ENCODE measurements at places on chromosomes 13 and 19. TPM values are rescaled to one million over a fixed set of nuclear protein-coding genes. Genes with fewer than 3 reads are reported as not detected.

DNA sequence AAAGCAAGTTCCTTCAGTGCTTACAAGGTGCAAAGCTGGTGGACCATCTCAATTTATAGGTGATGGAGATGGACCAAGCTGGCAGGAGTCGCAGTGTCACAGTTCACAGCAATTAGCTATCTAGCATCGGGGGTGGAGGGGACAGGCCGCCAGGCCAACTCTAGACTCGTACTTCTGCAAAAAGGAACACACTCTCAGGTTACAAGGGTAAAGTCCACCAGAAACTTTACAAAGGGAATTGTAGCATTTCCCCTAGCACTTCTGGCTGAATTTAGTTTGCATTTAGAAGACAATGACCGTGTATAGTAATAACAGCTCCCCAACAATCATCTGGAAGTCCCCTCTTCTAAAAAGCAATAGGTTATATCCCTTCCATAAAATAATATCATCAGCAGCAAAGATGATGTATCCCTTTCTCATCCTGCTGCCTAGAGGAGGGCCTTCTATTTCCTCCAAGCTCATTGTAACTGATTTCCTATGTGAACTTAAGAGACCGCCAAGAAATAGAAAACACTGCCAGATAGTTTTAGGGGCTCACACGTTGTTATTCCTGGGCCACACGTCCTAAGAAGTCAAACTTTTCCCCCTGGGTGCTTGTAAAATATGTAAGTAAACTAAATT, 8.5 kb upstream of the DOCK9 start:
- no peak for DNase-seq

DNA sequence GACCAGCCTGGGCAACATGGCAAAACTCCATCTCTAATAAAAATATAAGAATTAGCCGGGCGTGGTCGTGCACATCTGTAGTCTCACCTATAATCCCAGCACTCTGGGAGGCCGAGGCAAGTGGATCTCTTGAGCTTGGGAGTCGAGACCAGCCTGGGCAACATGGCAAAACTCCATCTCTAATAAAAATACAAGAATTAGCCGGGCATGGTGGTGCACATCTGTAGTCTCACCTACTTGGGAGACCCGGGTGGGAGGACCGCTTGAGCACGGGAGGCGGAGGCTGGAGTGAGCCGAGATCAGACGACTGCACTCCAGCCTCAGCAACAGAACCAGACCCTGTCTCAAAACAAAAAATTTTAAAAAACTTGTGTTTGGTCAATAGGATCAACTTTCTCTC, 7.7 kb downstream of the SLC25A30 start:
- no peak for DNase-seq

DNA sequence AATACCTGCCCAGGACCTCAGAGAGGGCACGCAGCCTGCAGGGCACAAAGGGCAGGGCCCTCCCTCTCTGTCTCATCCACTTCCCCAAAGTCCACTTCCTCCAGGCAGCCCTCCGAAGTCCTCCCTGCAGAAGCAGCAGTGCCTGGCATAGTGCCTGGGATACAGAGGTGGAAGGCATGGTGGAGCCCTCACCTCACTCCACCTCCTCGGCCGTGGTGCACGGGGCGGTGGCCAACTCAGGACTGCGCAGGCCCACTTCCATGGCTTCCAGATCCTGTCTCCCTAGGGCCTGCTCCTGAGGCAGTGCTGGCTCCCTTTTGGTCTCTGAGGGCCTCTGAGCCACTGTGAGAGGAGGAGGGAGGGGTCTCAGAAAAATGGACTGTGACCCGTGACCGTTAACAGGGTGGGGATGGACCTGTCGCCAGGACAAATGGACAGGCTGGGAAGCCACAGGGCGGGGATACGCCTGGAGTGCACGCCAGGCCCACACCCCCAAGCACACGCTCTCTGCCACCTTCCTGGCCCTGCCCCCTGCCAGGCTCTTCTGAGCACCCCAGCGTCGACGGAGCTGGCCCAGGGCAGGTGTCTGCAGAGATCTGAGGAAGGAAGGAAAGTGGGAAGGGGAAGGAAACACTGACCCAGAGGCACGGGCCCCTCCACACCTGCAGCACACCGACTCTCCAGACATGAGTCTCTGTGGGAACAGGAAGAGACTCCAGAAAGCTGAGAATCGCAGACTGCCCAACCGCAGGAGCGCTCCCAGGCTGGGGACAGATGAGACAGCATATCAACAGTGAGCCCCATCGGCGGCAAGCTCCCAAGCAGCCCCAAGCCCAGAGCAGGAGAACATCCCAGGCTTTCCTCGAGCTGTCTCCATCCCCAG, 8.4 kb downstream of the REXO1 start:
- DNase-seq = no peak

DNA sequence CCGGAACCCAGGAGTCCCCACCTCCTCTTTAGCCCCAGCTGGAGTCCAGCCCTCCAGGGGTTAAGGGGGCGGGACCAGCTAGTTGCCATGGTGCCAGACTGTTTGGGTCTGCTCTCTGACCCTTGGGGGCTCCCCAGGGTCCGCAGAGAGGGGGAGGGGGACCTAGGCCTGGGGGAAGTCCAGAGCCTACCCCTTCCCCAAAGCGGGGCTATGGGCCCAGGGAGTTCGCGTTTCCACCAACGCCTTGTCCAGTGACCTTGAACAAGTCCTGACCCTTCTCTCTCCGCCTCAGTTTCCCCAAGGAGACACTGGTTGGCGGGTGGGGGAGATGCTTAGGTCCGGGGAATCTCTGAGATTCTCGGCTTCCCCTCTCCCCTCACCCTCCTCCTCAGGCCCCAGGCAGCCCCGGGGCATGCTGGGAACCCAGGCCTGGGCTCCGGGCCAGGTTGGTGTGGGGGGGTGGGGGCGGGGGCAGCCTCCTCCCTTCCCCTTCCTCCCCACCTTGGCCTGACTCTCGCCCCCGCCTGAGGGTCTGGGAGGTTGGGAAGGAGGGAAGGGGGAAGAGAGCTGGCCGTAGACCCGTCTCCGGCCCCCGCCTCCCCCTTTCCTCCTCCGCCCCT, 2.6 kb upstream of the SPACA6 start:
- DNase-seq = peak; percentile 82

DNA sequence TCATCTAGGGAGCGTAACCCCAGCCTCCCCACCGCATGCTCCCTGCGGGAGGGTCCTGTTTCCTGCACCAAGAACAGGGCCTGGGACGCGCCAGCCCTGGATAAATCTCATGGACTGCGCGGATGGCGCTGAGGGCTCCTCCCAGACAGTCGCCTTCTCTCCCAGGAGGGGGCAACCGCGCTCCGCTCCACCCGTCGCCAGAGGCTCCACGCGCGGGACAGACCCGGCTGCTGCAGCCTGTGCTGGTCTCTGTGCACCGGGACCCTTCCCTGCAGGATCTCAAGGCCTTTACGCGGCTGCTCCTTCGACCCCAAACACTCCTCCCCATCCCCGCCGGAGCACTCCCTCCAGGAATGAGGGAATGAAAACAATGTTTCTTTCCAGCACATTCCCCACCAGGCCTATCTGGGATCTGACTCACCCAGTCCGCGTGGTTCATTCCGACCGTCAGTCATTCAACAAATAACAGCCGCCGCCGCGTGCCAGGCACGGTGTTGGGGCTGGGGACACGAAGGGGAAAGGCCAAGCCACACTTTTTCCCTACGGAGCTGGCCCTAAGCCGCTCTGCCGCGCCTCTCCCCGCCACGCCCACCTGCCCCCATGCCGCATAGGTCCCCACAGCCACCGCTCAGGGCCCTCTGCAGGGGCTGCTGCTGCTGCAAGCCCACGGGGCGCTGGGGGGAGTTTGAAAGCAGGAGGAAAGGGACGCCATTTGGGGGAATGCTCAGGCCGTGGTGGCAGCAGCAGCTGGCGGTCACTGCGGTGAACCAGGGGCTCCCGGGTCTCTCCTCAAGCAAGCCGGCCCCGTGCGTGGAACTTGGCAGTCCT, 6.0 kb downstream of the PNMA8B start:
- no peak for DNase-seq

DNA sequence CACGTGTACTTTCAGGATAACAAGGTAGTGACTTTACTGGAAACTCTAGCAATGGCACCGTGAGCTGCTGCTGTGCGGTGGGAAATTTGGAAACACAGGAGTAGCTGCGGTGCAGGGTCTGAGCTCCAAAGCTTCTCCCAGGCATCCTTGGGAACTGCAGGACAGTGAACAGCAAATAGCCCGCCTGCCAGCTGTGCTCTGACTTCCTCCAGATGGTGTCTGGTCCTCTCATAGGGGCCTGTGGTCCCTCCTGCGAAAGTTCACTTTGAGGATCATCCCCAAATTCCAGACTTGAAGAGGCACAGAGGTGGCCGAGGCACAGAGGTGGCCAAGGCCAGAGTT, 287.3 kb upstream of the MAB21L1 start:
- DNase-seq = no peak

- DNase-seq = no peak
Measured at GRCh38 chr13:66367356-66367755, 862.8 kb downstream of the PCDH9 start.

Gene PSG3
- not detected for total RNA-seq

GRCh38 chr19:21694171-21694906, 73.0 kb downstream of the ZNF100 start:
- DNase-seq = no peak

Gene SMIM44
- not detected for total RNA-seq

- DNase-seq = no peak
Measured at GRCh38 chr13:44309794-44310757, 63.5 kb upstream of the SERP2 start.

Gene IGFL2
- total RNA-seq = not detected

- no peak for DNase-seq
Measured at GRCh38 chr13:38687246-38688229, 661 bp downstream of the FREM2 start.

DNA sequence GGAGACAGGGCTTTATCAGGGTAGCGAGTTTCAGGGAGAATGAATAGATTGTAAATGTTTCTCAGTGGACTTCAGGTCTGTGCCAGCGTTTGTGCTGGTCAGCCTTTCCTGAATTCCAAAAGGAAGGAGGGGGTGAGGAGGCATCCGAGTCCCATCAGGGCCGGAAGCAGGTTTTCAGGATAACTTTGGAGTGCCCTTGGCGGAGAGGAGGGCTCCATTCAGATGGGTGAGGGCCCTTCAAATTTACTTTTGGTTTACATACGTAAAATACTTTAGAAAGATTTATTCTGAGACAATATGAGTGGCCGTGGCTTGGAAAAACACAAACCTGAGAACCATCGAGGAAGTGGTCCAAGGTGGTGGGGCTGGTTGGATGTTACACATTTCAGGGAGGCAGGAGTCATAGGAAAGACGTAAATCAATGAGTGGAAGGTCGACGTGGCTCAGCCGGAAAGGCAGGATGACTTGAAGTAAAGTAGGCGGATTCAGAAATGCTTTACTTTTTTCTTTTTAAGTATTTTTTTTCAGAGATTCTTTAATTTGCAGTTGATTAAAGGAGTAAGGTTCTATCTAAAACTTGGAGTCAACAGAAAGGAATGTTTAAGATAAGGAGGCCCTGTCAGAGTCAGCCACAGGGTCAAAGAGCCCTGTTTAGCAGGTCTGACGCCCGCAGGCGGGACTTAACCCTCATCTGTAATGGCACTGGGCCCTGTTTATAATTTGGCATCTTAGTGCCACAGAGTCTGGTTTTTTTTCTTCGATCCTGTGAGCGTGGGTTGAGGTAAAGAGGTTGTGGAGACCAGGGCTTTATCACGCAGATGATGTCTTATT, 32.8 kb downstream of the ATP11A start:
- peak; percentile 94 for DNase-seq

- no peak for DNase-seq
Measured at GRCh38 chr13:71217827-71218226, 649.2 kb downstream of the DACH1 start.

Gene FSD1
- 12.7 TPM for total RNA-seq
